ENCODE measurements at places on chromosomes 2 and 18.

- no peak for DNase-seq
Observed at GRCh38 chr2:48733067-48733503, 22.4 kb downstream of the LHCGR start.

GRCh38 chr2:624096-624495 lies 53.1 kb downstream of the TMEM18 start:
- no peak for DNase-seq

GRCh38 chr2:185108588-185108987 lies 510.3 kb downstream of the ZNF804A start:
- no peak for DNase-seq

- DNase-seq = no peak
Observed at GRCh38 chr18:25915907-25916306, 174.5 kb downstream of the SS18 start.

- no peak for DNase-seq
Observed at GRCh38 chr2:190486037-190486623, 48.4 kb downstream of the NEMP2 start.

- no peak for DNase-seq
Observed at GRCh38 chr2:65317841-65318240, 90.2 kb downstream of the ACTR2 start.

GRCh38 chr18:30987467-30988241 lies 54.9 kb downstream of the DSC3 start:
- DNase-seq = no peak

GRCh38 chr2:215141706-215142105 lies 3.3 kb upstream of the ABCA12 start:
- no peak for DNase-seq

DNA sequence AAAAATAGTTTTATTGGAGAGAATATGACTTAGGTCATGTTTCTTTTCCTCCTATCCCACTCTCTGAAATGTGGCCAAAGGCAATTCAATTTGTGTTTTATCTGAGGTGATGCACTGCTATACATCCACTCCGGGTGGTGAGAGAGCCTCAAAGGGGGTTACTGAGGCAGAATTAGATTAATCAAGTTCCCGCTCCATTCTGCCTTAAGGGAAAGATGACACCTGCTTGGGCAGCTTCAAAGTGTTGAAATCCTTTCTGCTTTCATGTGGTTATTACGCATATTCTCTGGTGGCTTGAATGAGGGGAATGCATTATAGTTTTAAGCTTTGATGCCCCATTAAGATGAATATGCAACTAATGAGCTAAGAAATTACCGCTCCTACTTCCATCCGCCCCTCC lies 213.0 kb upstream of the TMEFF2 start:
- DNase-seq = no peak

DNA sequence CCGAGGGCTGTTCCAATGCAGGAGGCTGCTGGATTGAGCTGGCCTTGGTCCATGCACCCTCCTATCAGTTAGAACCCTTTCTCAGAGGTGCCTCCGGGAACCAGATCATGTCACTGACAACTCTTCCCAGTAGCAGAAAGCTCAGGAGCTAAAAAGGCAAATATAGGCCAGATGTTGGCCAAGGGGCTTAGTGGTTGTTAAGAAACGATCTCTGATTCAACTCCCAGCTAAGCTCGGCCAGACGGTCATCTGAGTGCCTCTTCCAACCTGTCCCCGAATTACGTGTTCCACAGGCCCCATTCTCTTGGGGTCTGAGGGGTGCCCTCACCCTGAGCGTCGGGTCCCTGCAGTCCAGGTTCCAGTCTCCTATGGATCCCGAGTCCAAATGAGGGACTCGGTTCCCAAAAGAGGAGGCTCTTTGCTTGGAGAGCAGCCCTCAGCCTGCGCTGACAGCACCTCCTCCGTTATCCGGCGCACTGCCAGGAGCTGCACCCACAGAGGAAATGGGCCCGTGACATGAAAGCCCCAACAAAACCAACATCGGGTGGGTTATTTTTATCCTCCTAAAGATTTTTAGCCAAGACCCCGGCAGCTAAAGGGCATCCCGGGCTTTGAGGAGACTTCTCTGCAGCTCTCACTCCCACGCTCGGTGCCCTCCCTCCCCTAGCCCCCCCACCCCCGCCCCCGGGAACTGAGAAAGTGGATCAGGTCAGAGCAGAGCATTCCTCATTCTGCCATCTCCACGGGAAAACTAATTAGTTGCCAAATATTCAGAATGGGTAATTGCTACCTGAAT lies 106.6 kb upstream of the ID2 start:
- DNase-seq = peak; percentile 70

DNA sequence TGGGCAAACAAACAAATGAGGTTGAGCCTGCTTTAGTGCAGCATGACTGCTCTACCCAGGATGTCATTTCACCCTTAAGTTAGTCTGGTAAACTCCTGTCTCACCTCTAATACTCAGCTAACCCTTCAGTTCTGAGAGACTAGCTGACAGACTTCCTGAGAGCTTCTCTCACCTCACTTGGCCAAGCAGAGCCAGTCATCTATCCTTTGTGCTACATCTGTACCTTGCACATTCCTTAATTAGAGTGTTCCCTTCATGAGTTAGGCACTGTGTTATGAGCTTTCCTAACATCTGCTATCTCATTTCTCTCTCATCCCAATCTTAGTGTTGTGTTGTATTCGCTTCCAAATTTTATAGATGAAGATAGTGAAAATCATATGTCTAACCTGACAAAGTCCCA lies 220.1 kb upstream of the PIK3C3 start:
- DNase-seq = no peak

DNA sequence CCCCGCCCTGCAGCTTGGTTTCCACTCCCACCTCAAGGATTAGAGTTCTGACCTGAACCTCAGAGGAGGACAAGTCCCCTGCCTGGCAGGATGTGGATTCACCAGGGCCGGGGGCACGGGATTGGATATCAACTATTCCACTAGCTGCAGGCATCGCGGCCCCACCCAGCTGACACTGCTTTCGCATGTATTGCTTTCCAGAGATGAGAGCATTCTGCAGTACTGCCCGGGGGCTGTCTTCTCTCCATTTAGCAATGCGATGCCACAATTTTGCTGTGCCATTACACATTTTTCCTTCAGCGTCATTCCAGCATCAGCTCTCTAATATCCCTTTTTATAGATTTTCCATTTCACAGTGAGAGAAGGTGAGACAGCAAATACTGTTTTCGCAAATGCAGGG lies 42.0 kb downstream of the CTIF start:
- no peak for DNase-seq

GRCh38 chr18:56202678-56203077 lies 435.7 kb downstream of the TXNL1 start:
- no peak for DNase-seq

DNA sequence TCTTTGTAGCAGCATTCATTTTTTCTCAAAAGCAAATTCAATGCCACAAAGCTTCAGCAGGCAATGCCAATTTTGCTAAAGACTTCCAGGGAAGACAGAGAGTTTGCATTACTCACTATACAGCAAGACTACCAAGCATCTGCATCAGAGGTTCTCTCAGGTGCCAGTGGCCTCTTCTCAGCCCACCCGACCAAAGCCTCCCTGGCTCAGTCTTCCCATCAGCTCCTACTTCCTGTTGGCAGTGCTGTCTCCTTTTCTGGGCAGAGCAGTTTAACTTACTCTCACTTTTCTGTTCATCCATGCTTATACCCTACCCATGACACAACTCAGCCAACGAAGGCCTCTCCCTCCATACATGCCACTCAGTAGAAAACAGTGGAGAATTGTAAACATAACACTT lies 157.1 kb downstream of the TRABD2A start:
- no peak for DNase-seq

GRCh38 chr2:156619021-156619539 lies 182.9 kb downstream of the GPD2 start:
- DNase-seq = no peak

- DNase-seq = no peak
Observed at GRCh38 chr2:101912545-101912944, 79.2 kb upstream of the IL1R2 start.

DNA sequence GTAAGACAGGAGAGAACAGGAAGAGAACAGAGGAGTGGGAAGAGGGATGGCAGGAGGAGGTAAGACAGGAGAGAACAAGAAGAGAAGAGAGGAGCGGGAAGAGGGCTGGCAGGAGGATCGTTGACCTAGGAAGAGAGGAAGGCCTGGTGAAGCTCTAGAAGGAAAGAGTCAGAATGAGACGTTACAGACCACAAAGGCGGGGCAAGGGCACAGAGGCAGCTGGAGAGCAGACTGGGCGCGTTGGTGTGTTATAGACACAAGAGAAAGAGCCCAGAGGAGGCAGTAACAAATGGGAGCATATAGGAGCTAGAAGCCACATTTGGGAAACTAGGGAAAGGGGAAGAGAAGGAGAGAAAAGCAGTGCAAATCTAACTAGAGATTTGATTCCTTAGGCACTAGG lies 26.6 kb downstream of the PTRHD1 start:
- DNase-seq = no peak

GRCh38 chr2:94871226-94872087 lies at the start of gene TEKT4:
TEKT4 (plus strand) TSS chr2:94871430; CDS start chr2:94871580, 150 bp downstream.
- no peak for DNase-seq

DNA sequence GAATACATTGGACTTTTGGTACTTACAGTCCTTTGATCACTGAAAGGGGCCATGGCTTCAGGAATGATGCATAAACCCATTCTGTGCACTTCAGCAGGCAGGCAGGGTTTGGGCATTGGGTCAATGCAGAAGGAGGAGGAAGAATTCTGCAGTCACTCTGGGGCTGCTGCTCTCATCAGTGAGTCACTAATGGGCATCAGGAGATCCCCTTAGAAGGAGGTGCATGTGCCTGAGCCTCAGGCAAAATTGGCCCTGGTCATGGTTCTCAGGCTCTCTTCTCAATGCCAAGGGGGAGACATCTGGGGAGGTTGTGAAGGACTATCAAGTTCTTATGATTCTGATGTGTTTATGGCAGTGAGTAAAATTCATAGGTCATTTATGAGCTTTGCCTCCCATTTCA lies 52.0 kb upstream of the TNP1 start:
- DNase-seq = no peak

- peak; percentile 65 for DNase-seq
Observed at GRCh38 chr2:127197475-127198385, 22.4 kb downstream of the CYP27C1 start.

DNA sequence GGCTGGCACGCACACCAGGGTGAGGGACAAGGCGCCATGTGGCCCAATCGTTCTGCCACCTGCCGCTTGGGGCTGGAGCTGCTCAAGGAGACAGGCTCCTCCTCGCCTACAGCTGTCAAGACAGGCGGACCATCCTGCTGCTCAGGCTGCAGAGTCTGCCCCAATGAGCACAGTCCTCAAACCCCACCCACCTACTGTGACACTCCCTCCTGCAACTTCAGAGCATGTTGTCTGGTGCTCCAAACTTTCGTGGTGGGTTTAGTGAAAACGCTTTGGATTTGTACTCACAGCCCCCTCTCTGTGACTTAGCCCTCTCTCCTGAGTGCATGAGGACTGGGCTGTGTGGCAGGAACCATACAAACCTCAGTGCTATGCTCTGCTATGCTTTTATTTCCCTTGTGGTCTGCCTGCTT lies 23.2 kb upstream of the SLC35F6 start:
- peak; percentile 4 for DNase-seq

DNA sequence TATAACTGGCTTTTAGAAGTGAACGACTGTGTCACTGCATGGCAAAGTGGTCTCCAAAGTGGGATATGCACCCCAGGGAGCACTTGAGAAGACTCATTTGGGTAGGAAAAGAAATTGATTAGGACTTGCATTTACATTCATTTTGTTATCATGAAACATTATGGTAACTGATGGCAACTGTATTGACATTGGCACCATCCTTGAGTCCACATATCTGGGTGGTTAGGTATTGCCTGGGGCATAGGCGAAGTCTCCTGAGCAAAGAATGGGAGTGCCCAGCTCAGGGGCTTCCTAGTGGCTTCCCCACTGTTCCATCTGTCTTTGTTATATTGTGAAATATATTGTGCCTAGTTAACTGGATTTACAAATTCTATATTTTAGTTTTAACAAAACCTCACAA lies 29.2 kb downstream of the SPATS2L start:
- no peak for DNase-seq

- DNase-seq = no peak
Observed at GRCh38 chr2:239753401-239753837, 271.7 kb downstream of the NDUFA10 start.

- DNase-seq = no peak
Observed at GRCh38 chr2:240298117-240298790, 137.2 kb upstream of the GPC1 start.

GRCh38 chr2:234691214-234691575 lies 194.3 kb upstream of the ARL4C start:
- no peak for DNase-seq

DNA sequence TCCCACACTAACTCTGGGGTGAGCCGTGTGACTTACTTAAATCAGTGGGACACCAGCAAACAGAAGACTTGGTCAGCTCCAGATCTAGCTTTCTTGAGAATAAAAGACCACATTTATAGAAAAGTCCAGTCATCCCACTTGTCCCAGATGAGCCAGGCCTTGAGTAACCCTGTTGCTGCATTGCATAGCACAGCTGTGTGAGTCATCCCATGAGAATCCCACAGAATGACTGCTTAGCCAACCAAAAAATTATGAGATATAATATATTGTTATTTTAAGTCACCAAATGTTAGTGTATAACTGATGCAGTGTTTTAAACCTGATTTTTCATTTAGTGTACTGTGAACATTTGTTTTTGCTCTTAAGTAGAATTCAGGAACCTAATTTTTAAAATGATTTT lies 94.2 kb upstream of the FSHR start:
- no peak for DNase-seq

GRCh38 chr2:240229603-240230235 lies 89.3 kb upstream of the OTOS start:
- no peak for DNase-seq

DNA sequence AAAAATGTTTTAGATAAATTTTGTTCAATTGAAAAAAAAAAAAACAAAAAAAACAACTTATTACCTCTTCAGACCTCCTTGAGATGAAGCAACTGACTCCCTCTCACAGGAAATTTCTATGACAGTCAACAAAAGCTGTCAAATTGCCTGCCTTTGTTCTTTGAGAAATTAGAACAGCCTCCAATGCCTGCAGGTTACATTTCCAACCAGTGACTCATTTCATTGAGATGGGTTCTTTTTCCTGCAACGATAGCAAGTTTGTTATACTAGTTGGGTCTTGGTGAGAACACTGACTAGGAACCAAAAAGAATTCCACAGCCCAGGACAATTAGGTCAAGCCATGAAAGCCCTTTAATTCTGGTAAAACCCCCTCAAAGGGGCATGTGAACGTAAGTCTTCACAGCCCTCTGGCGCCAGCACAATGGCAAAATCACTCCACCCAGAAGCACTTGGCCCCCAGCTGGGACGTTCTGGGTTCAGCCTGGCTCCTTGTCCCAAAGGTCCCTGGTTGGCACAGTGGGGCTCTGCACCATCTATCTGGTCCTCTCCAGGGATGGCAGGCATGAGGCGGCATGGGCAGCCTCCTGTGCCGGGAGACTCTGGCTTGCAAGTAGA lies 87.0 kb downstream of the SPP2 start:
- peak; percentile 34 for DNase-seq

DNA sequence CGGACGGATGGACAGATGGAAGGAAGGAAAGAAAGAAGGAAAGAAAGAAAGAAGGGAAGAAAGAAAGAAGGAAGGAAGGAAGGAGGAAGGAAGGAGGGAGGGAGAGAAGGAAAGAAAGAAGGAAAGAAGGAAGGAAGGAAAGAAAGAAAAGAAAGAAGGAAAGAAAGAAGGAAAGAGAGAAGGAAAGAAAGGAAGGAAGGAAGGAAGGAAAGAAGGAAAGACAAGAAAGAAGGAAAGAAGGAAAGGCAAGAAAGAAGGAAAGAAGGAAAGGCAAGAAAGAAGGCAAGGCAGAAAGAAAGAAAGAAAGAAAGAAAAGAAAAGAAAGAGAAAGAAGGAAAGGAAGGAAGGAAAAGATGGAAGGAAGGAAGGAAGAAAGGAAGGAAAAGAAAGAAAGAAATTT lies 162.5 kb upstream of the DNMT3A start:
- DNase-seq = no peak

All from CD4-positive, alpha-beta T cell treated with Interleukin-6 for 4 hours (primary cell).